Cerebellar cortex (tissue), 1 donor: ENCODE measurements at places on chromosomes 5 and 9.

GRCh38 chr5:14896131-14896530, 24.6 kb upstream of the ANKH start:
- DNase-seq: no peak

GRCh38 chr5:143393524-143393923, 10.0 kb downstream of the NR3C1 start:
- peak; percentile 14 for DNase-seq

GRCh38 chr5:116451066-116451465, 123.6 kb downstream of the SEMA6A start:
- DNase-seq: no peak

DNA sequence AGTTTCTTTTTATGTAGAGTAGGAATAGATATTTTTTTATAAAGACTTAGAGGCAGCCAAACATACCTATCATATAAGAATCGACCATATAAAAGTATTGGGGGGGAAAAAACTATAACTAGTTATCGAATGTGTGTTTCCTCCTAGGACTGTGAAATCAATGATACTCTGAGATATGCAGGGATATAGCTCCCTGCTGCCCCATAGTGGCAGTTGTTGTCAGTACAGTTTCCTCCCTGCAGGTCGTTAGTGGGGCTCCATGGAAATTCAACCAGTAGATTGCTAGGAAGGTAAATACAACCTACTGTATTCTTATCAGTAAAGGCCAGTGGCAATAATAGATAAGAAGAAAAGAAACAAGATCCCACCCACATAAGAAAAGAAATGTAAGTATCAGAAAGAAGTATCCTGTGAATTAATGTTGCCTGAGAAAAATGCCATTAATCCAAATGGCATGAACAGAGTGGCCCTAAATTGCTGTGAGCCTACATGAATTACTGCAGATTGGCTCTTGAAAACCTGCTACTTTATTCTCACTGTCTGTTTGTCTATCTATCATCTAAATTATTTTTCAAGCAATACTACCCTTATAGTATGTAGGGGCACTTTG, 136.9 kb upstream of the FBN2 start:
- peak; percentile 17 for DNase-seq

- DNase-seq: peak; percentile 19
Observed at GRCh38 chr5:174945853-174946252, 221.5 kb downstream of the MSX2 start.

- no peak for DNase-seq
Observed at GRCh38 chr5:78501411-78502352, 141.3 kb downstream of the SCAMP1 start.

DNA sequence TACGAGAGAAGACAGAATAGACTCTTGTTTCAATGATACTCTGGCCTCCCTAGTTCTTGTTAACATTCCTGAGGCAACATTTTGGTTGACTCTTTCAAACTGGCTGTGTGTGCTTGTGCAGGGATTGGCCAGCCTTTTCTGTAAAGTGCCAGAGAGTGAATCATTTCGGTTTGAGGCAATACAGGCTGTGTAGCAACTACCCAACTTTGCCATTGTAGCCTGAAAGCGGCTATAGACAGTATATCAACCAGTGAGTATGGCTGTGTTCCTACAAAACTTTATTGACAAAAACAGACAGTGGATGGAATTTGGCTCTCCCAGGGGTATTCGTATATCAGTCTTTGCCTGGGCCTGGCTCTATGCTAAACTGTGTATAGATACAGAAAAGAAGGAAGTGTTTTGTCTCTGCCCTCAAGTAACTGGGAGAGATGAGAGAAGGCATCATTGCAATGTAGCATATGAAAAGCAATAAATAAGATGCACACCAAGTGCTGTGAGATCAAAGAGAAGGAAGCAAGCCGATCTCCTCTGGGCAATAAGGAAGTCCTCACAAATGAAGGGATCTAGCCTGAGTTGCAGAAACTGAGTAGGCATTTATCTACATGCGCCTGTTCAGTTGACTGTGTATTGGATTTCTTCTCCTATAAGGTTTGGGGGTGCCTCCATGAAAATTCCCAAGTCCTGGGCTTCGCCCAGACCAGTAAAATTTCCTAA, 568.0 kb upstream of the KLF4 start:
- DNase-seq: no peak

GRCh38 chr5:143245929-143246561, 157.4 kb downstream of the NR3C1 start:
- DNase-seq: peak; percentile 99

GRCh38 chr5:36310138-36310537, 8.4 kb upstream of the RANBP3L start:
- no peak for DNase-seq

DNA sequence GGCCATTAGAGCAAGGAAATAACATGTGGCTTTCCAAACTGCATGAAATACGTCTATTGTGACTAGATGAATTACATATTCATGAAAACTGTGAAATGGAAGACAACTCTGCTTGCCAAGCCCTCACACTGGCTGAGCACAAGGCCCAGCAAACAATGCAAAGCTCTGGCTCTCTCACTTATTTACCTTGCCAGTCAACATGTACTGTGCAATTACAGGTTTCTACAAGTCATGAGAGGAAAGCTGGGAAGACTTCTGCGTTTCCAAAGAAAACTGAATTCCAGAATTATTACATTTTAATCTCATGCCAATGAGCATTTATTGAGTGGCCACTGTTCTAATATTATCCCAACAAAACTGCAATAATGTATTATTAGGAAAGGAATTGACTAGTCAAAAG, 12.1 kb upstream of the C5orf63 start:
- no peak for DNase-seq

- peak; percentile 88 for DNase-seq
Observed at GRCh38 chr9:126984969-126985368, 70.4 kb downstream of the RALGPS1 start.

DNA sequence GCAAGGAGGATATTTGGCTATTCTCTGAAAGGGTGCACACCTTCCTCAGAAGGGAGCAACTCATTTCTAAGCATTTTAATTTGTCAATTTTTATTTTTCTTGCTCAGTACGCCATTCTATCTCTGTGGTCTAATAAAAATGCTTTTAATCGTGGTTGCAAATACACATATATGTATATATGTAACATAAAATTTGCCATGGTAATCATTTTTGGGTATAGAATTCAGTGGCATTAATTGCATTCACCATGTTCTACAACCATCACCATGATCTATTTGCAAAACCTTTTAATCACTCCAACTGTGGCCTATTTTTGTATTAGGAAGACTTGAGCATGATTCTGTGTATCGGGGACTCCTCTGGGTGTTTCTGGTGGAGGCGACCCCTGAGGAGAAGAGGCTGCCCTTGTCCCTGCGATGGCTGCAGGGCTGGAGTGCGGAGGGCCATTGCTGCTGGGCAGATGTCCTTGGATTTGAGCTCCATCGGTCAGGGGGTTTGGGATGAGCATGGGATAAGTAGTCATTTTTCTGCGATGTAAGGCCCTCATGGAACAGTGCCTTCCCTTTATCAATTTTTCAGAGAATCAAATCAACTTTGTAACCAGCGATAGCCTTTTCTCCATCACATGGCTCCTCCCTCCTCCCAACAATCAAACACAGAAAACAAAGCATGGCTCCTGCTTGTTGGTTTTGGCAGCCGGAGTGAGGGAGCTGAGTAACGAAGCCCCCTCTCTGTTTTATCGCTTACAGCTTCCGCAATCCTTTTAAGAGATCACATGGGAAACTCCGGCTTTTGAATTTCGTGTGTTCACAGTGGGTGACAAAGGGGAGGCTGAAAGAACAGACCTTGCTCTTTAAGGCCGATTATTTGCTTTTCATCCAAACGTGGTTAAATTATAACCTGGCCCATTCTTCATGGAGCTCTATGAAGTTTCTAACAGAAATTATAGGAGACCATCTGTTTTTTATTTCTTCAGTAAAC, 187.3 kb downstream of the TENT4A start:
- no peak for DNase-seq

GRCh38 chr5:68757006-68757405, 336.8 kb upstream of the SLC30A5 start:
- no peak for DNase-seq

GRCh38 chr9:4507306-4508130, 17.2 kb downstream of the SLC1A1 start:
- DNase-seq: no peak

DNA sequence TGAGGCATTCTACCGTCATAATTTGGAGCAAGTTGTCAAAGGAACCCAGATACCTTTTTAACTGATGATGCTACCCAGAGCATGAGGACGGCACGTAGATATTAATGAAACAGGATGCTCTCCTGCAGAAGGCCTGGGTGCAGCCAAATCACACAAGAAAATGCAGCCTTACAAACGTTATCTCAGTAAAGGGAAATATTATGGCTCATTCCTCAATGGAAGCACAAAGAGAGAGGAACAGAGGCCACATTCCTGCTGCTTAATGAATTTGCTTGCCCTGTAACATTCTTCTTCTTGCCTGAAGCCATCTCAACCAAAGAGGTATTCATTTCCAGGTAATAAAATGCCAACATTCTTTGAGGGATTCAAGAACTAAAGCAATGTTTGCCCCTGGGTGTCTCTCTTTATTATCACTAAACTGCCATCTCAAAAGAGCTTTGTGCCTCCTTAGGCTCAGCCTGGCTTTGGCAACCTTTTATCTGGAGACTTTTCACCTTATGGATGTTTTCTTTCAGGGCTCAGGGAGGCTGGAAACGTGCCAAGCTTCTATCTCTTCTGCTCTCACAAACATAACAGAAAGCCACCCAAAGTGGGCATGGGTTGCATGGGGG, 92.9 kb downstream of the TNC start:
- DNase-seq: no peak

DNA sequence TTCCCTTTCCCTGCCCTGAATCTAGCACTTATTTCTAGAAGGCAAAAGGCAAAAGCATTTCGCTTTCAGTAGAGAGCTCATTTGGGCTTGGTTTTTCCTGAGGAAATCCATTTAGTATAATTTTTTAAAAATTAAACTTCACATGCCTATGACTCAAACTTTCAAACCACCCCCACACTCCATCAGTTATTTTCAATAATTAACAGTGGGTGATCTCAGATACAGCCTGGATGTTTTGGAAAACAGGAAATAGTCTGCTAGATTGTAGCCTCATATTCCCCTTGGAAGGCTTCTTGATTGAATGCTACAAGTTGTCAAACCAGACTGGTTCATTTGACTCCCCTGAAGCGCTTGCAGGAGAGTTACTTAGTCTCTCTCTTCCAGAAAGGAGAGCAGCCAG, 40.6 kb downstream of the SEMA5A start:
- DNase-seq: no peak

- no peak for DNase-seq
Observed at GRCh38 chr9:35269919-35270318, 108.1 kb downstream of the UNC13B start.

DNA sequence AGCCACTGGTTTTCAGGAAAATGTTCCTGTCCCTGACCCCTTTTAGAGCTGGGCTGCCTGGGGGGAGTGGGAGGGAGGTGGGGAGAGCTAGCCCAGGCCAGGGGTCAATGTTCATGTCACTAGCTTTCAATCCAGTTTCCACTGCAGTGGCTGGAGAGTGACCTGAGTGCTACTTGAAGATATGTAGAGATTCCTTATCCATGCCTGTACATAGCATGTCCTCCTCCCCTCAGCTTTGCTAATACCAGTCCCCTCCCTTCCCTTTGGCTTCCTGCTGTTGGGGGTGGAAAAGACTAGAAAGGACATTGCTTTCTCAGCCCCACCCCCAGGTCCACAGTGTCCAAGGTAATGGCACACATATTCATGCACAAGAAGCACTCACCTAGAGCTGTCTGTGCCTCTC, 7.8 kb downstream of the DNAJB5 start:
- DNase-seq: no peak
